ENCODE measurements at places on chromosomes 3 and 15.

- no peak for DNase-seq
Measured at GRCh38 chr3:8509961-8510360, 8.3 kb downstream of the LMCD1 start.

GRCh38 chr3:194081826-194082225 lies 54.1 kb upstream of the HES1 start:
- no peak for DNase-seq

DNA sequence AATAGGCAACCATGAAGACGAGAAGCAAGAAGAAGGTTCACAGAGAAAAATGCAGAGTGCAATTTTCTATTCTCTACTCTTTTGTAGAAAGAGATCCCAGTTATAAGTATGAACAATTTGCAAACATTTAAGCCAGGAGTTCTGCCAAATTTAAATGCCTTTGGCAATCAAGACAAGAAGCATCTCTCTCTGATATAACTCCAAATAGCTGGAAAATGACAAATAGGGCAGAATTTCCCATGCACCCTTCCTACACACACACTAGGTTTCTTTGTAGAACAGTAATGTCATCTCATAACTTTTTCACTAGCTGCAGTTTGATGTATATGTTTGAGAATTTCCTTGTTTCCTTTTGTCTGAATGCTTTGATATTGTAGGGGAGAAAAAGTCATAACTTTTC lies 333.5 kb upstream of the AZI2 start:
- DNase-seq, result no peak

DNA sequence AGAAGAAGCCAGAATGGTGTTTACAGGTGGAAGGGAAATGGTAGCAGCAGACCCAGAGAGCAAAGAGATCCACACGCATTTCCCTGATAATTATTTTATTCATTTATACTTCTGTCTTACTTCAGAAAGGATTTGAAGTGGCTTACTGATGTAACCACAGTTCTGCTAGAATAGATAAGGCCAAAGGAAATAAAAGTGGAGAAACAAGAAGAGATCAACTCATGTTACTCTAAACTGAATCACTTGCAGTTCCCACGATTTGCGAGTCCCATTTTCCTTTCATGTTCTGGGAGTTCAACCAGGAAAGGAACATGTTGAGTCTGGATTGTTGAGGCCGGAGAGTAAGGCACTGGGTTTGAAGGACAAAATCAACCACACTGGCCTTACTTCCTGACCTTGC lies 151.8 kb downstream of the MYRIP start:
- no peak for DNase-seq

GRCh38 chr3:54965746-54966145 lies 37.9 kb upstream of the LRTM1 start:
- DNase-seq, result no peak

DNA sequence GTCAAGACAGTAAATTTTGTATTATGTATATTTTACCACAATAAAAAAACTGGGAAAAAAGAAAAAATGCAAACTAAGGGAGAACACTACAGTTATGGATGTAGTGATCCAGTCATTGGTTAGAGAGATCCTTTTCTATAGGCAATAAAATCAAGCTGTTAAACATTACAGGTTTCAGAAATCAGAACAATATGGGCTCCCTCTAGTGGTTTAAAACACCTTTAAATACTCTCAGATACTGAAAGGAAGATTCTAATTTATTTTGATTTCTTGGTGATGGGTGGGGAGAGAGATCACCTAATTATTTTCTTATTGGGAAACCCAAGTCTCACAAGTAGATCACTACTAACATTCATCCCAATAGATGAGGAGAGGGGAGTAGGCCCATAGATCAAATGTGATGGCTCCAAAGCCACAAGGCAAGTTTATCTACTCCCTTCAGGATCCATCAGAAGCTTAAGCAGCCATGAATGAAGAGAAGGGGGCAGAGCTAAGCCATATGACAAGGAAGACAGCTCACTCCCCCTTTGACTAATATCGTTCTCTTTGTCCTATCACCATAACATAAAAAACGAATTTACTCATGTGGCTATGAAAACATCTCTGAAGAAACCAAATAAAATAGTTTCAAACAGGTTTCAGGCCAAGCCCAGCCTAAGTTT lies 118.6 kb downstream of the ANO10 start:
- DNase-seq, result peak; percentile 33

- DNase-seq, result no peak
Measured at GRCh38 chr15:86759800-86760523, 680.3 kb downstream of the AGBL1 start.

GRCh38 chr3:42490243-42490642 lies 12.2 kb upstream of the VIPR1 start:
- DNase-seq, result peak; percentile 65

DNA sequence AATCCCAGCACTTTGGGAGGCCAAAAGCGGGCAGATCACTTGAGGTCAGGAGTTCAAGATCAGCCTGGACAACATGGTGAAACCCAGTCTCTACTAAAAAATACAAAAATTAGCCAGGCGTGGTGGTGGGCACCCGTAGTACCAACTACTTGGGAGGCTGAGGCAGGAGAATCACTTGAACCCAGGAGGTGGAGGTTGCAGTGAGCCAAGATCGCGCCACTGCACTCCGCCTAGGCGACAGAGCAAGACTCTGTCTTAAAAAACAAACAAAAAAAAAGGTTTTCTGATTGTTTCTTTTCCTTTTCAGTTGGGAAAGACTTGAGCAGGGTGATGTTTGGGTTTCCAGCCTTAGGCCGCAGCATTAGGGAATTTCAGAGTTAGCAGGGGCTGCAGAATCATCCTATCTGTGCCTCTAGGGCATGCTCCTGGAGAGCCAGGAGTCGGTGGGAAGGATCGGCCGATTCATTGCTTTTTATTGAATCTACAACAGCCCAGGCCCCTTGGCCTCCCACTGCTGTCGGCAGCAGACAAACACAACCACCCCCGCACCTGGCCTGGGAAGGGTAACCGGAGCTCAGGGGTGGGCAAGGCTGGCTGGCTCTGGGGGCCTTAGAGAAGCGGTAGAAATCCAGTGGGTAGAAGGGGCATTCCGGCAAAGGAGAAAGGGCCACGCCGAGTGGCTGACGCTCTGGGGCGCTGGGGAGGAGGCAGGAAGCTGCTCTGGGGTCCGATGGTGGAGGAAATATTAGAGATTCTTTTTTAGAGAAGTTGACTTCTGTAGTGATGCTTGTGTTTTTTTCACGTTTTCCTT lies 6.3 kb downstream of the CHAC1 start:
- DNase-seq, result no peak

DNA sequence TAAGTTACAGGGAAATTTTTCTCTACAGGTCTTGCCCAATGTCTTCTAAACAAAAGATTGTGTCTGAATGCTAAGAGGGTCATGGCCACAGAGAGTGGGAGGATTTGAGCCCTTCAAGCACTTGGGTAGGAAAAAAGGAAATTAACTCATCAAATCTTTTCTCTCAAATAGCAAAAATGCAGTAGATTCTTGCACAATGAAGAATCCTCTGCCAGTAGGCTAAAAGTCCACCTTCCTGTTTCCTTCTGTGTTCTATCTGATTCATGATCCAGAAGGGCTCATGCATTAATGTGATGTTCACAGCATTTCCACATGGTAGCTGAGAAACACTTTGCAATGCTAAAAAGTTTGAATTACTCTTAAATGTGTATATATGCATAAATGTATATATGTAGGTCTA lies 177.1 kb downstream of the CD47 start:
- DNase-seq, result peak; percentile 51

- no peak for DNase-seq
Measured at GRCh38 chr3:170680593-170680992, 94.7 kb upstream of the SLC7A14 start.

DNA sequence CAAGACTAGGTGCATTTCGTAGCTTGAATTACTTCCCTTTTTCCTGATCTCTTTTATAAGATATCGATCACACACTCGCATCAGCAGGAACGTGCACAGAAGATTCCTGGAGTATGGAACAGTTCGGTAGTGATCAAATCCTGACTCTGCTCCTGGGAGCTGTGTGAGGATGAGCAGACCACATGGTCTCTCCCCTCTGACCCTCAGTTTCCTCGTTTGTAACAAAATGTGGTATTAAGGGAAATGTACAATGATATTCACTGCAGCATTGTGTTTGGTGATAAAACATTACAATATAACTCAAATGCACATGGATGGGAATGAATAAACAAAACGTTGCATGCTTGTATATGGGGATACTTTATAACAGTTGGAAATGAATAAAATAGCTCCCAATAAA lies 26.7 kb downstream of the TMED3 start:
- no peak for DNase-seq

DNA sequence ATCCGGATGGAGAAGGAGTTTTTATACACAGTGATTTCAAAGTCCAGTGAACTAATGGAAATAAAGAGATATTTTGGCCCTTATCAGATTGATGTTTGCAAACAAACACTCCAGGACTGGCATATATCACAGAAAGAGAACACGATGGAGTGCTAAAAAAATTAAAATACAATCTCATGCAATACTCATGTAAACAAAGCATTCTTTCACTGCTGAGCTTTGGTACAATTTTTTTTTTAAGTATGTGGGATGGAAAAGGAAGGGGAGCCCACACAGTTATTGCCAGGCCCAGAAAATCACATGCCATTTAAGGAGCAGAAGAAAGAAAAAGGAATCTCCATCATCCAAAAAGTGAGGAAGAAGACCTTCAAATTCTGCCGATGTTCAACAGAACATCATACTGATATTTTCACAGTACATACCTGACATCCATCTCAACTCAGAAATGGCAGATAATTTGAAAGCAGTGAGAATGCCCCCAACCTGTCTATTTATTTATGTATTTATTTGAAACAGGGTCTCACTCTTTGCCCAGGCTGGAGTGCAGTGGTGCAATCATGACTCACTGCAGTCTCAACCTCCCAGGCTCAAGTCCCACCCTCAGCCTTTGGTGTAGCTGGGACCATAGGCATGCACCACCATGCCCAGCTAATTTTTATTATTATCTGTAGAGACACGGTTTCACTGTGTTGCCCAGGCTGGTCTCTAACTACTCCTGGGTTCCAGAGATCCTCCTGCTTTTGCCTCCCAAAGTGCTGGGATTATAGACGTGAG lies 107.5 kb upstream of the SLC2A2 start:
- no peak for DNase-seq

DNA sequence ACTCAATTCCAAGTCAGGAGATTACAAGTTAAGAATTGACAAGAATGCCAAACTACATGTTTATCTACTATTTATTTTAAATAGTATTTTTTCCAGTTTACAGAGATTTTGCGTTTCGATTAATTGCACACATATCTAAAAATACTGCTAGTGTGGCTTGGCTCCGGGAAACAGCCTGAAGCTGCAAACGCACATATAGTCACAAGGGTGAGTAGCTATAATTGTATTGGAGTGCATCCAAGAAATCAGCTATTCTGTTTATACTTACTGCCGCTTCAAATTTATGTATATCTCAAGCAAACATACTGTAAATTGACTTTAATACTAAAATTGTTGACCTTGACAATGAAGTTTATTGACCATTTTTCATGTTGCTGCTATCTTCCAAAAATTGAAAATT lies 77.0 kb upstream of the PLSCR5 start:
- DNase-seq, result no peak

DNA sequence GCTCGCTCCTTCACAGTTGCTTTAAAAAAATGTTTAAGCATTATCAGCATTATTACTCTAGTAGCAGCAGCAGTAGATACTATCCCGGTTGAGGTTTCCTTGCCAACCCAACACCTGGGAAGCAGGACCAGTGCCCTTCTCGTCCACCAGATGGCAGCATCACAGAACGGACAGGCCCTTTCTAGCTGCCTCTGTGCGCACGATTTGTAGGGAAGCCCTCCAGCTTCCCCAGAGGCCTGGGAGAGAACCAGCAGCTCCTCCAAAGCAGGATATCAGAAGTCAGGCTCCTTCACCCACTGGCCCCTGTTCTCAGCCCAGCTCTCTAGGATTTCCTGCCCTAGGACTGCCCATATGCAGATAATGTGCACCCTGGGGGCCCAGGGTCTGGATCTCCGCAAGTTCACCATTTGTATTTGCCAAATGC lies 16.8 kb upstream of the ESYT3 start:
- DNase-seq, result peak; percentile 79

DNA sequence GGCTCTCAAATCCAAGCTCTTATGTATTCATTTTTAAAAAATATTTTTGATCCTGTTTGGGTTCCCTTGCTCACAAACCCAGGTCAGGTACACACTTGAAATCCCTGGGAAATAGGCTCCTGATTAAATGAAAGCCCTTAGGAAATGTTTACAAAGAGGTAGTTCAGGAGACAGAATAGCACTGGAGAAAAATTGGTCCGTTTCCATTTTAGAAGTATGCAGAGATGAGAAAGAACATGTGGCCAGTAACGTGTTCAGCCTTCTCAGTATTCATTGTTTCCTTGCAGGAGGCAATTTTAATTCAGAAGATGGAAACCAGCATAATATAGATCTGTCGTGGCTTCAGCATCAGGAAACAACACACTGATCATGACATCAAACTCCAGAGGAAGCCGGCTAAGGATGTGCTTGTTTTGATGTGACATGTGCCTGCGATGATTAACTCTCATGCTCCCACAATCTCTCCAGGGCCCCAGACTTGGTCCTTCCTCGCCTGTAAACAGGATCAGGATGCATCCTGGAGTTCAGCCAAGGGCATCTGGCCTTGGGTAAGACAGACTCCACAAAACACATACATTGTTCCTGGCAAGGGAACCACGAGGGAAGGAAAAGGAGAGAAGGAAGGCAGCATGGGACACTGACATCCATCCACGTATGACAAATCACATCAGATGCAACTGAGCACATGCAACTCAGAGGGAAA lies 350.5 kb upstream of the THBS1 start:
- no peak for DNase-seq

GRCh38 chr3:115239717-115240116 lies 92.6 kb upstream of the ZBTB20 start:
- DNase-seq, result no peak

- DNase-seq, result no peak
Measured at GRCh38 chr3:125662675-125663074, 67.4 kb upstream of the OSBPL11 start.

GRCh38 chr3:55166576-55167555 lies 239.0 kb upstream of the LRTM1 start:
- DNase-seq, result no peak

GRCh38 chr15:28289694-28290463 lies 32.1 kb downstream of the HERC2 start:
- no peak for DNase-seq

GRCh38 chr3:134932035-134932434 lies 137.0 kb downstream of the EPHB1 start:
- DNase-seq, result no peak

GRCh38 chr15:66763186-66764071 lies 61.4 kb downstream of the SMAD6 start:
- no peak for DNase-seq

GRCh38 chr15:57048930-57049549 lies 130.6 kb downstream of the TCF12 start:
- no peak for DNase-seq

DNA sequence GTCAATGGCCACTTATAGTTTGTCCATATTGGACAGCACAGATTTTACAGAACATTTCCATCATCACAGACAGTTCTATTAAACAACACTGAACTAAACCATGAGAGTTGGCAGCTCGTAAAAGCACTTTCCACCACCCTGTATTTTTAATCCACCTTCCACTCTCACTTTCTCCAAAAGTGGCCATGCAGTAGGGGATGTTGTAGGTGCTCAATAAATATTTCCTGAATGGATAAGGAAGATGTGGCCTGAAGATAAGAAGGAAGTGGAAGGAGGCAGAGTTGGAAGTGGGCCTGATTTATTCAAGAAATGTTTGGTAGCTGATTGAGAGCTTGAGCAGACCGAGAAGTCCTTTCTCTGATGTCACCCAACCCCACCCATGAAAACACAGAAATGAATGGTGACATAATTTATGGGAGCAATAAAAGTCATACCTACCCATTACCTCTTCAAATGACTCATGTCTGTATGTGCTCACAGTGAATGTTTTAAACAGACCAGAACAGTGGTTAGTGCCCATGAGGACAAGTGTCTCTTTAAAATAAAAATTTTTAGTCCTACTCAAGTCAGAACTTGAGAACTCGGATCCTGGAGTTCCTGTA lies 39.6 kb upstream of the CTNNB1 start:
- no peak for DNase-seq
